Stomach (tissue), 19 donors: ENCODE measurements at places on chromosomes 3 and 15. TPM values are rescaled to one million over a fixed set of nuclear protein-coding genes. Genes with fewer than 3 reads are reported as not detected.

GABRA5 gene
- not detected for polyA plus RNA-seq

GRCh38 chr3:15796771-15797641 is 773 bp downstream of the ANKRD28 start:
- H3K4me3 ChIP-seq: peak overlapping the region; percentile 40
- no peaks in the 10 kb centered on the region for H3K36me3 ChIP-seq

GRCh38 chr3:194773216-194773615 is 87.5 kb downstream of the FAM43A start:
- H3K27me3 ChIP-seq: no peaks in the 10 kb centered on the region
- peaks cover 4% of the 10 kb centered on the region for H3K4me1 ChIP-seq
- no peaks in the 10 kb centered on the region for H3K36me3 ChIP-seq

DNA sequence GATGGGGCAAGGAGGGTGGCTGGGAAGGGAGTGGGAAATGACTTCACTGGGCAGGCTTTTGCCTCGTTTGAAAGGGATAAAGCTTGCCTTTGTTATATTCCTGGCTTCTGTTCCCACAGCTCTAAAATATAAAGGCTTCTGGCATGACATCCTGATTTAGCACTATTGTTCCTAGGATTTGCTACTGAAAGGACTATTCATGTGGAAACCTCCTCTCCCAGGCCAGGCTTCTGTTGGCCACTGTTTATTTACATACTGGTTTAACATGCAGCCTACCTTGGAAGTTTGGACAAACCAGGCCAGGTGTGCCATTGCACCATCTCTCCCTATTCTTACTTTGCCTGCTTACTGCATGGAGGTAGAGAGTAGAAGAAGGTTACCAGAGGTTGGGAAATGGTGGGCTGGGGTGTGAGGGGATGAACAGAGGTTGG is 2.4 kb upstream of the LMCD1 start:
- H3K27ac ChIP-seq: peak overlapping the region; percentile 90
- H3K27me3 ChIP-seq: no peaks in the 10 kb centered on the region
- H3K4me1 ChIP-seq: peaks cover 37% of the 10 kb centered on the region
- no peaks in the 10 kb centered on the region for H3K36me3 ChIP-seq
- peak; percentile 50 for DNase-seq

LMAN1L gene
- not detected for polyA plus RNA-seq

DNA sequence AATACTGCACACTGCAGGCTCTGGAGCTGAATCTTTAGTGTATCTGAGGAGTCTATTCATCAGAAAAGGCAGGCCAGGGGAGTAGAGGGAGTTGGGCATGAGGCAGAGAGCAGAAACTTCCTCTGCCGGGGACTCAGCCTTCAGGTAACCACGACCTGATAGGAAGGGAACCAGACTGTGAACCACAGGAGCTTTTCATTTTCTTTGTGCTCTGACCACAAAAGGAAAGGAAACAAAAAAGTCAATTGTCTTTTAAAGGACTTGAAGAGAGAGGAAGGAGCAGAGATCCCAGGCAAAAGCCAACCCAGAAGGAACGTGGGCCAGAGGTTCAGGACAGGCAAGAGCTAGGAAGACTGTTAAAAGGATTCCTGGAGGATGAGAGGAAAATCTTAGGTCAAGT is 573.3 kb downstream of the EPHB1 start:
- H3K27ac ChIP-seq: no peak overlapping the region
- H3K36me3 ChIP-seq: no peaks in the 10 kb centered on the region
- H3K4me1 ChIP-seq: no peaks in the 10 kb centered on the region
- no peak for DNase-seq

- peaks cover 31% of the 10 kb centered on the region for H3K4me1 ChIP-seq
- H3K27me3 ChIP-seq: peaks cover 4% of the 10 kb centered on the region
- DNase-seq: no peak
- no peaks in the 10 kb centered on the region for H3K36me3 ChIP-seq
- no peak overlapping the region for H3K27ac ChIP-seq
Measured at GRCh38 chr15:76056931-76057330, 2.9 kb upstream of the TMEM266 start.

DNA sequence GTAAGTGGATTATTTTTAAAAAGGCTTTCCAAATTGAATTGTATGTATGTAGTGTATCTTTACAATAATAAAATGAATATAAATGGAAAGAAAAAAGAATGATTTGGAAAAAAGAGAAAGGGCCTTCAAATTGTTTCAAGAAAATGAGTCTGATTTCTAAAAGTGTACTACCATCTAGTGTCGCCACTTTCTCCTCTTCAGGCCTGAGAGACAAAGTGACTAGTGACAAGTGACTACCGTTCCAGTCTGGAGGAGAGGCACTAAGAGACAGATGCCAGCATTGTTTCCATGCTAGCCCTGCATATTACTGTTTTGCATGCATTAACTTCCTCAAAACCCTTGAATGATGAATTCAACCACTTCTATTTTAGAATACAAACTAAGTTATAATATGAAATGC is 39.3 kb downstream of the P3H2 start:
- no peak for DNase-seq
- H3K4me1 ChIP-seq: peaks cover 13% of the 10 kb centered on the region
- no peaks in the 10 kb centered on the region for H3K36me3 ChIP-seq

DNA sequence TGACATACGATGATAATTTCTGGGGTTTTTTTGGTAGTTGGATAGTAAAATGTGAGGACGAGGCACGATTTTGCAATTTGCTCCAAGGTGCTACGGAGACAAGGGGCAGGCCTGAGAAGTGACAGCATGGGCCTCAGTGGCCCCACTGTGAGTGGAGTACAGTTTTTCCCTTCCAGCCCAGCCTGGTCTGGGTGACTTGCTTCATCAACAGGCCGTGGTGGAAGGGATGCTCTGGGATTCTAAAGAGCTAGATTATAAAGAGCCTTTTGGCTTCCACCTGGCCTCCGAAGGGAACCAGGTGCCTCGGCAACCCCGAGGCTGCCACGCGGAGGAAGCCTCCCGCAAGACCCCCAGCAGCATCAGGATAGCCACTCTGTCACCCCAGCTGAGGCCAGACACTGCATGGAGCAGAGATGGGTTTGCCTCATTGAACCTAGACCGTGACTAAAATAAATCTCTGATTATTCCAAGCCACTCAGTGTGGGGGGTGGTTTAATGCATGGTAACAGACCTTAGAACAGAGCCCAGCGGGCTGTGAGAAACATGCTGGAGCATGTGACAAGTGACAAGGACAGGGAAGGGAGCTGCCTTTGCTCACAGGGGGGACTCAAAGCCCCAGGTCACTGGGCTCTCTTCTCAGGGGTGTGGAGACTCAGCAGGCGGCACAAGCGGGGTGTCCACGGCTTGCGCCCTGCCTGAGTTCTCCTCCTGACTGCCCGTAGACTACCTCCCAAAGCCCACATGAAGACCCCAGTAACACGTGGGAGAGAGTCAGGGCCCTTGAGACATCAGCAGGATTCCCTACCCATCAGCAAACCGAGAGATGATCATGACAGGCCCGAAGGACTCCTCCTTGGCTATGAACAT is 22.6 kb upstream of the SLC41A3 start:
- no peak for DNase-seq
- H3K4me1 ChIP-seq: peaks cover 14% of the 10 kb centered on the region
- no peak overlapping the region for H3K4me3 ChIP-seq
- H3K27me3 ChIP-seq: no peaks in the 10 kb centered on the region
- H3K27ac ChIP-seq: no peak overlapping the region

P2RY1 gene
- polyA plus RNA-seq: 5.0 TPM
